Stimulated activated CD8-positive, alpha-beta memory T cell treated with anti-CD3 and anti-CD28 coated beads, Interleukin-7, amount 100 ng/mL, for 1 hour (primary cell): ENCODE measurements at places on chromosomes 7 and 10.

DNA sequence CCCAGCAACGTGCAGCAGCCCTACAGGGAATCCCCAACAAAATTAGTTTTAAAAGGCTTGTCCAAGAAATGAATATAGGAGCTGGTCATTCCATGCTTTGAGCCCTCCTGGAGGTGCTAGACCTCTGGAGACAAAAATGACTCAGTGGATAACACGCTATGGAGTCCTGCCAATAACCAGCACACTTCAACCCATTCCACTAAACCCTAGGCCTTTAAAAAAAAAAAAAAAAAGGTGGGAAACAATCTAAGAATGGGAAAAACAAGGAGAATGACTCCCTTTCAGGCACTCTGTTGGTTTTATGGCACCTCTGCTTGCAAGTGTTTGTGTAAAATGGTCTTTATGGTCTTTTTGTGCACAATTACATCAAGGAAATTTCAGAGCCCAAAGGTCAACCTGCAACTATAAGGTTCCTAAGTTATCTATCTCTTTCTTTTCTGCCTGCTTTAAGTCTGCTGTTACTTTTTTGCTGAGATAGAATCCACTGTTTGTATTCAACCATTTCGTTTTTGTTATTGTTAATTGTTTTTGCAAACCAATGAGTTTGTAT lies 21.3 kb downstream of the AVL9 start:
- DNase-seq: no peak

- DNase-seq: no peak
Observed at GRCh38 chr10:43444897-43445466, 8.1 kb downstream of the ZNF487 start.

DNA sequence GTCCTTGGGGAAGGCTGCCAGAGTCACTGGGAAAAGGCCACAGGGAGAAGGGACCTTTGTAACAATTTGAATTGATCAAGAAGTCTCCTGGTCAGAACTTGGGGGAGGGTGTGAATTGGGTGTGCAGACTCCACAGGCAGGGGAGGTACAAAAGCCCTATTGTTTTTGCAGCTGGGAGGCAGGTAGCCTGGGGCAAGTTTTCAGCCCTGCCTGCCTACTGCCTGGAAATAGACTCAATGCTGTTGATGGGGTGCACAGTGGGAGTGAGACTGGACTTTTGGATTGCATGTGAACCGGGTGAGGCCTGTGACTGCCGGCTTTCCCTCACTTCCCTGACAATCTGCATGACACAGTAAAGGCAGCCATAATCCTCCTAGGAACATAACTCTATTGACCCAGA lies 947.0 kb downstream of the REEP3 start:
- DNase-seq: no peak

DNA sequence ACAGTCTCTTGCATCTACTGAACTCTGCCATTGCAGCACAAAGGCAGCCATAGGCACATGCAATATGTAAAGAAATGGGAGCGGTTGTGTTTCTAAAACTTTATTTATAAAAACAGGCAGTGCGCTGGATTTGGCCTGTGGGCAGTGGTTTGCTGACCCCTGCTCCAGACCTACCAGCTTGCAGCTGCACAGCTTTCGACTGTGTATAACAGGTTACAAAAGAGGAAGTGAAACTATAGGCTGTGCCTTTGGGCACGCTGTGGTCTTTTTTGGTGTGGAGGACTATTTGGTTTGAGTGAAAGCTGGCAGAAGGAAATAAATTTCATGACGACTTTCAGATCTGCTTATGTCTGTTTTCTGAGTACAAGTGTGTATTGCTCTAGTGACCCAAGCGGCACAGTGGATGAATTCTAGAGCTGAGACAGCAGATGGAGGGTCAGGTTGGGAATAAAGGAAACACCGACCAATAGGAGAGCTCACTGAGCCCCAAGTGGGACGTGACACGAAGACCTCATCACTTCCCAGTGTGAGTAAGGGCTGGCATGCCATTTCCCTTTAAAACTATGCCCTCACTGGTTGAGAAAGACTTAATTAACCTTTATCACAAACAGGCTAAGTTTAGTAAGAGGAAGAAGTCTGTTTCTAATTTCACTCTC lies 152.7 kb downstream of the ANK3 start:
- no peak for DNase-seq

DNA sequence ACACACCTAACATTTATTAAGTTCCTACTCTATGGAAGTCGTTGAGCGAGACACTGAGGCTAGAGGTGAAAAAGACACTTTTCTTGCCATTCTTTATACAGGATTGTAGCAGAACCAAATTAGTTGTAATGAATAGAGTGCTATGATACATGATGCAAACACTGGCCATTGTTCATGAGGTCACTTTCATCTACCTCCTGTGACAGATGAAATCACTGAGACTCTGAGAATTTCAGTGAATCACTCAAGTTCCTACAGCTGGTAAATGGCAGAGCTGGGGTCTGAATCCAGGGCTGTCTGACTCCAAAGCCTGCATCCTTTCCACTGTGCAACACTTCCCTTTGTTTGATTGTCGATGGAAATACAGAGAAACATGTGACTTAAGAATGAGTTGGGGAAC lies 657.6 kb downstream of the LRMDA start:
- no peak for DNase-seq

GRCh38 chr7:148807436-148807835 lies 76.7 kb downstream of the EZH2 start:
- DNase-seq: no peak

DNA sequence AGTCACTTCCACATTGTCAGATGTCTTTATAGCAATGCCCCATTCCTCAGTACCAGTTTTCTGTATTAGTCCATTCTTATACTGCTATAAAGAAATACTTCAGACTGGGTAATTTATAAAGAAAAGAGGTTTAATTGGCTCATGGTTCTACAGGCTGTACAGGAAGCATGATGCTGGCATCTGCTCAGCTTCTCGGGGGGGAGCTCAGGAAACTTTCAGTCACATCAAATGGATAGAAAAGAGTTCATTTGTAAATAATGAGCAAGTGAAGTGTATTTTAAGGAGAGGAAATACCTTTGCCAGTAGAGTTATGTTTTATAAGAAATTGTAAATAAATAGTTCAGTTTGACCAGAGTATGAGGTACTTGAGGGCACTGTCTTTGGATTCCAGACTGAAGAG lies 50.5 kb downstream of the TMEM60 start:
- no peak for DNase-seq
